Endodermal cell (in vitro differentiated cells): ENCODE measurements at places on chromosomes 1 and 21. TPM values are rescaled to one million over a fixed set of nuclear protein-coding genes. Genes with fewer than 3 reads are reported as not detected.

The INSRR gene
- total RNA-seq: 0.09 to 0.17 TPM (median 0.12 TPM) in 3 replicates

The IL19 gene
- not detected in 3 replicates for total RNA-seq

The VAV3 gene
- total RNA-seq: 2.3 to 6.9 TPM (median 5.1 TPM) in 3 replicates

The OLFML2B gene
- 0.75 and 1.4 TPM in 2 replicates for total RNA-seq

The TAS1R1 gene
- 0.20 and 0.51 TPM in 2 replicates for total RNA-seq

The PRKACB gene
- total RNA-seq: 18.3 to 36.1 TPM (median 35.5 TPM) in 3 replicates

The RXRG gene
- 1.8 to 6.3 TPM (median 2.5 TPM) in 3 replicates for total RNA-seq

The SUSD4 gene
- total RNA-seq: 0.88 and 0.92 TPM in 2 replicates

The ATP1A4 gene
- total RNA-seq: 0.75 TPM in 1 of 3 replicates, not detected in the others

The ARTN gene
- total RNA-seq: 3.3 and 4.0 TPM in 2 replicates

The TMEM81 gene
- 3.0 and 4.9 TPM in 2 replicates for total RNA-seq

The HHIPL2 gene
- total RNA-seq: 0.45 to 0.59 TPM (median 0.49 TPM) in 3 replicates

DNA sequence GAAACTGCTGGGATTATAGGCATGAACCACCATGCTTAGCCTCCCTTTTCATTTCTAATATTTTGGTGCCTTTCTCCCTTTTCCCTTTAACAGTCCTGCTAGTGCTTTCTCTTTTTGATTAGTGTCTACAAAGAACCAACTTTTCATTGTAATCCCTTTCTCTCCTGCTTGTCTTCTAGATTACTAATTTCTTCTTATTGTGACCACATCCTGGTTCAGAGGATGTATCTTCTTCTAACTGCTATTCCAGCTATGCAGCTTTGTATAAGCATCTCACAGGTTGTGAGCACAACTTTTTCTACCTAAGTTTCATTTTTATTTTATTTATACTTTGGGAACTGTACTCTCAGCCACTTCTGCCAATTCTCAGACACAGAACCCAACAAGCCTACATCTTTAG, 14.7 kb downstream of the ZNF648 start:
- H3K36me3 ChIP-seq: no peaks in the 10 kb centered on the region
- no peak for DNase-seq
- no peaks in the 10 kb centered on the region for H3K27me3 ChIP-seq
- H3K4me3 ChIP-seq: no peak overlapping the region
- H3K27ac ChIP-seq: no peak overlapping the region

- H3K4me1 ChIP-seq: peaks cover 6% of the 10 kb centered on the region
- no peaks in the 10 kb centered on the region for H3K27me3 ChIP-seq
- no peak overlapping the region for H3K4me3 ChIP-seq
- peak; percentile 34 for DNase-seq
Observed at GRCh38 chr1:234554218-234554697, 55.7 kb downstream of the IRF2BP2 start.

DNA sequence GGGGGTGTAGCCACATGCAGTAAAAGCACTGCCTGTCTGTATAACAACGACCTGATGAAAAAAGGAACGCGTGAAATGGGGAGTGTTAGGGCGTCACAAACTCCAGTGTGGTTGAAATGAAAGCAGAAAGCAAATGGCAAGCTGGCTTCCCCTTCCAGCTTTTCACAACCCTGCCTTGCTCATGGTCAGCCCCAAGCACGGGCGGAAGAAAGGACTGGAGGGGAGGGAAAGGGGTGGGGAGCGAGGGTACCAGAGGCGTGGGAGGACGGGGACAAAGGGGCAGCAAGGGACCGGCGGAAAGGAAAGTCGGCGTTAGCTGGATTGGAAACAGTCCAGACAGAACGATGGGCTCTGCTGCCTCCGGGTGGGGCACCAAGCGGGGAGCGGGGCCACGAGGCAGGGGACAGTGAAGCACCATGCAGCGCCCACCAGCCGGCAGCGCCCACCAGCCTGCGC, 9.6 kb downstream of the VPS26C start:
- H3K27ac ChIP-seq: peak overlapping the region; percentile 96
- DNase-seq: no peak
- no peaks in the 10 kb centered on the region for H3K4me1 ChIP-seq
- peaks cover 11% of the 10 kb centered on the region for H3K36me3 ChIP-seq
- H3K27me3 ChIP-seq: no peaks in the 10 kb centered on the region
- peak overlapping the region; percentile 76 for H3K4me3 ChIP-seq

GRCh38 chr1:2528966-2529783, 888 bp downstream of the HES5 start:
- no peaks in the 10 kb centered on the region for H3K4me1 ChIP-seq
- H3K4me3 ChIP-seq: no peak overlapping the region
- peak; percentile 92 for DNase-seq
- H3K27me3 ChIP-seq: peaks cover 71% of the 10 kb centered on the region

DNA sequence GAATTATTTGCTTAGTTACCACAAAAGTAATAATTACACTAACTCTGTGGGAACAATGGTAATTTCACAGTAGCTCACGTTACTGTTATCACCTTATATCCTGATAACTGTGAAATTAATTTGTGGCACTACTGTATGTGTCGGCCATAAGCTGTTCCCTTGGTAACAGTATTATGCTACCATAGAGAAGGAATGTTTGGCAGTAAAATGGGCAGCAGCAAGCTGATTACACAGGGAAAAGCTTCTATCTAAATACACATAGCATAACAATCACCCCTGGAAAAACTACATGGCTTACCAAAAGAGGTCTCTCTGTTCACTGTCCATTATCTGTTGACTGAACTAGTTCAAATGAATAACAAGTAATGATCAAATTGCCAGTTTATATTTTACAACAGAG, 124.1 kb downstream of the DPYD start:
- no peak for DNase-seq
- no peak overlapping the region for H3K4me3 ChIP-seq
- H3K27me3 ChIP-seq: no peaks in the 10 kb centered on the region

DNA sequence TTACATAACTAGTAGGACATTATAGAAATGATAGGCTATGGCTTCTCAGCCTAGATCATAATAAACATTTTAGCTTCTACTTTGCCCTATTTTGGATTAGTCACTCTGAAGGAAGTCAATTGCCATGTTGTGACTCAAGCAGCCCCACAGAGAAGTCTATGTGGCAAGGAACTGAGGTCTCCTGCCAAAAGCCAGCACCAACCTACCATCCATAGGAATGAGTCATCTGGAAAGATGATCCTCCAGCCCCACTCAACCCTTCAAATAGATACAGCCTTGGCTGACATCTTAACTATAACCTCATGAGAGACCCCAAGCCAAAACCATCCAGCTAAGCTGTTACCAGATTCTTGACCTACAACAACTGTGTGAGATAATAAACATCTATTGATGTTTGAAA, 76.3 kb upstream of the BEND5 start:
- H3K4me3 ChIP-seq: no peak overlapping the region
- no peak overlapping the region for H3K27ac ChIP-seq
- no peaks in the 10 kb centered on the region for H3K27me3 ChIP-seq
- no peak for DNase-seq
- H3K36me3 ChIP-seq: no peaks in the 10 kb centered on the region

DNA sequence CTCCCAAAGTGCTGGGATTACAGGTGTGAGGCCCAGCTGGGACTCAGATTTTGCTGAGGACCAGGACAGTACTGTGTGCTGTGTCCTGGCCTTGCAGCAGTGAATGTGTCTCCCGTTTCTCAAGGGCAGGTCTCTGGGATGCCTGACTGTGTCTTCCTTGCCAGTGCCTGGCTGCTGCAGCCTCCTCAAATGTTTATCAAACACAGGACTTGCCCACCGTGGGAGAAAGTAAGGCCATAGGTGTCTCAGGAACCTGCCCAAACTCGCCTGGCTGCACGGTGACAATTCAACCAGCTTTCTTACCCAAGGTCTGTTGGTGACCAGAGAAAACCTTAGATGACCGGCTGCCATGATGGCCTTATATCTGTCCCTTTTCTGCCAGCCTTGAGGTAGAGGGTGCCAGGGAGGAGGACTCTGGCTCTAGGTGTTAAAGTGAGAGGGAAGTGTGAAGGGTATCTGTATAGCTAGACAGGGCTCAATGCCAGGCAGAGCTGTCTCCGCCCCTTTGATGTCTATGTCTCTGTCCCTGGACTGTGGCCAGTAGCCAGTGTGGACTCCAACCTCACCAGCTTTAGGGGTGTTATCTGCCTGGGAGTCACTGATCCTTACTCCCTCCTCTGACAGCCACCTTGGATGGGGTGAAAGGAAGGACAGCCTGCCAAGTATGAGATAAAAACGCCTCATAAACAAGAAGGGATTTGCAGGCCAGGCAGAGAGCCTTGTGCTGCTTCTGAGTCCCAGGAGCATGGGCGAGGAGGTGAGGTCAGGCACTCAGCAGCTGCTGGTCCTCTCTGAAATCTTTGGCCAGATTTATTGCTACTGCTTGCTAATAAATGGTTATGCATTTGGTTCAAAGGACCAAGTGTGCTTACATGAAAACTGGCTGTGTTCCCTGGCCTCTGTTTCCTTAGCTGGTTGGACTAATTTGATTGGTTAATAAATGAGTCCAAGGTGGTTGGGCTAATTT, 22.3 kb downstream of the IL6R start:
- no peak overlapping the region for H3K27ac ChIP-seq
- H3K36me3 ChIP-seq: no peaks in the 10 kb centered on the region
- peaks cover 5% of the 10 kb centered on the region for H3K4me1 ChIP-seq
- no peaks in the 10 kb centered on the region for H3K27me3 ChIP-seq

- H3K27ac ChIP-seq: no peak overlapping the region
- H3K36me3 ChIP-seq: no peaks in the 10 kb centered on the region
- H3K27me3 ChIP-seq: peaks cover 80% of the 10 kb centered on the region
- H3K4me1 ChIP-seq: no peaks in the 10 kb centered on the region
Observed at GRCh38 chr1:101312147-101312546, 75.3 kb downstream of the S1PR1 start.

- H3K27me3 ChIP-seq: no peaks in the 10 kb centered on the region
- H3K4me1 ChIP-seq: no peaks in the 10 kb centered on the region
- H3K27ac ChIP-seq: no peak overlapping the region
- no peak for DNase-seq
Observed at GRCh38 chr1:187244623-187245022, 415.9 kb downstream of the PLA2G4A start.

DNA sequence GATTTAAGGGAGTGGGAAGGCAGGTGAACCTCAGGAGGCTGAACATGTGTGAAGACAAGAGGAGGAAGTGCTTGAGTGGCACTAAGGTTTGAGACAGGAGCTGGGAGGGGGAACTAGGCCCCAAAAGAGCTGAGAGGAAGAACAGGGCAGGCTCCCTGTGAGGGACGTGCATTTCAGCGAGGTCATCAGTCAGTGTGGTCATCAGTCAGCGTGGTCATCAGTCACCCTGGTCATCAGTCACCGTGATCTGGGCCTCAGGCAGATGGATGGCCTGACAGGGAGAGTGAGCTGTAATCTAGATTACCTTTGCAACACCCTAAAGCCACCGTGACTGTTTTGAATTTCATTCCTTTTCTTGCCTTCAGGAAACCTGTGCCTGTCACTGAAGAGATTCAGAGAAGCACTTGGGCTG, 29.1 kb downstream of the VTCN1 start:
- H3K4me3 ChIP-seq: no peak overlapping the region
- H3K27me3 ChIP-seq: peaks cover 31% of the 10 kb centered on the region
- H3K27ac ChIP-seq: no peak overlapping the region
- H3K4me1 ChIP-seq: peaks cover 9% of the 10 kb centered on the region
- no peak for DNase-seq
- no peaks in the 10 kb centered on the region for H3K36me3 ChIP-seq

DNA sequence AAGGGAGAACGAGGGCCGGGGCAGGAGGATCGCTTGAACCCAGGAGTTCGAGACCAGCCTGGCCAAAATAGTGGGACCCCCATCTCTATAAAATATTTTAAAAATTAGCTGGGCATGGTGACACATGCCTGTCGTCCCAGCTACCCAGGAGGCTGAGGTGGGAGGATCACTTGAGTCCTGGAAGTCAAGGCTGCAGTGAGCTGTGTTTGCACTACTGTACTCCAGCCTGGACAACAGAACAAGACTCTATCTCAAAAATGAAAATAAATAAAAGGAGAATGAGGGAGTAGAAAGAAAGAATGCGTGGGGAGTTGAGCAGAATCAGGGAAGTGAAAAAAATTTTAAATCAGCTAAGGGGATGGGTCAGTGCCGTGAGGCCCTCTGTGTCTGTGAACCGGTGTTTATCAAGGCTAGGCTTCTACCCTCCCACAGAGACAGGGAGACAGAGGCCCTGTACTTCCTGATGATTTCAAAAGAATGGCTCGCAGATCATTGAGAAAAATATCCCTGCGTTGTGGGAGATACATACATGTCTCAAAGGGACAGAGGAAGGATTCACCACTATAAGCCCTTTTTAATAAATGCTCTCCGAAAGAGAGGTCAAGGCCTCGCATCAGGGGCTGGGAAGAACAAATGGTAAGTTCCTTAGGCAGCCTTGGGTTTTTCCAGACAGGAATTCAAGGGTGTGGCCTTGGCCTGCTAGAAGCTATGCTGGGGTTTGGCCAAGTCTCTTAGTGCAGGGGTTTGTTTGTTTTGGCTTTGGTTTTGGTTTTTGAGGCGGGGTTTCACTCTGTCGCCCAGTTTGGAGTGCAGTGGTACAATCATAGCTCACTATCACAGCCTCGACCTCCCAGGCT, 20.7 kb downstream of the IL10RB start:
- no peaks in the 10 kb centered on the region for H3K36me3 ChIP-seq
- no peak overlapping the region for H3K4me3 ChIP-seq
- no peak overlapping the region for H3K27ac ChIP-seq
- H3K27me3 ChIP-seq: peaks cover 5% of the 10 kb centered on the region
- no peak for DNase-seq
- H3K4me1 ChIP-seq: no peaks in the 10 kb centered on the region

DNA sequence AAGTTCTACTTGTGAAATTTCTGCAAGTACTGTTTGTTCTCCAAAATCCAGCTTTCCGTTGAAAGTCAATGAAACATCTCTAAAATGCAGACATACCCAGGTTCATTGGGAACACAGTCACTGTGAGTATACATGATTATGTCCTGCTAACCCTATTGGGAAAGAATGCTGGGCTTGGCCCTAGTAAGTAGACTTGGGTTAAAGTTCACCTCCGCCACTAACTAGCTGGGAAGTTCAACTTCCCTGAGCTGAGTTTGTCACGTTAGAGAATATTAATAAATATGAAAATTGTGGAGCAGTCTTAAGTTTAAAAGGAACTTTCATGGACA, 10.5 kb upstream of the PGD start:
- H3K36me3 ChIP-seq: peaks cover 4% of the 10 kb centered on the region
- no peaks in the 10 kb centered on the region for H3K4me1 ChIP-seq
- no peak overlapping the region for H3K4me3 ChIP-seq
- no peaks in the 10 kb centered on the region for H3K27me3 ChIP-seq
- DNase-seq: no peak
- H3K27ac ChIP-seq: no peak overlapping the region

- no peaks in the 10 kb centered on the region for H3K27me3 ChIP-seq
- peaks cover 46% of the 10 kb centered on the region for H3K36me3 ChIP-seq
- H3K4me1 ChIP-seq: peaks cover 31% of the 10 kb centered on the region
- H3K4me3 ChIP-seq: peak overlapping the region; percentile 21
- no peak for DNase-seq
- H3K27ac ChIP-seq: no peak overlapping the region
Observed at GRCh38 chr1:33335020-33335419, 14.1 kb upstream of the A3GALT2 start.

DNA sequence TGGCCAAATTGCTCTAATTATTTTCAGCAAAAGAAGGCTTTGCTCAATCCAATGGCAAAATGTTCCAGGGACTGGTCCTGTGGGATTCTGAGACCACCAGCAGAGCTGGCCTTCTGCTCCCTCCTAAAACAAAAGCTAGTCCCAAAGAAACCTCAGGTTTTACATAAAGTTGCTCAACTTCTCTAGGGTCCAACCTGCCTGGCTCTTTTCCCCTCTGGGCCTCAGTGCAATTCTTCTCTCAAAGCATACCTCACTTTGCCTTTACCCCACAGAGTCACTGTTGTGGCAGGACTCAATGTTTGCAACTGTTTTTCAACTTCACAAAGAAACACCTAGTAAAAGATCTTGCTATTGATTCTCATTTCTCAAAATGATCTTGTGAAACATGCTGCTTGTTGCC, 39.8 kb downstream of the TBX15 start:
- no peaks in the 10 kb centered on the region for H3K27me3 ChIP-seq
- H3K4me1 ChIP-seq: no peaks in the 10 kb centered on the region
- H3K36me3 ChIP-seq: no peaks in the 10 kb centered on the region
- DNase-seq: no peak
